ENCODE measurements at places on chromosomes 1 and 21.
A peak's percentile ranks its signal among the peaks of the same experiment; 100 is the strongest.

DNA sequence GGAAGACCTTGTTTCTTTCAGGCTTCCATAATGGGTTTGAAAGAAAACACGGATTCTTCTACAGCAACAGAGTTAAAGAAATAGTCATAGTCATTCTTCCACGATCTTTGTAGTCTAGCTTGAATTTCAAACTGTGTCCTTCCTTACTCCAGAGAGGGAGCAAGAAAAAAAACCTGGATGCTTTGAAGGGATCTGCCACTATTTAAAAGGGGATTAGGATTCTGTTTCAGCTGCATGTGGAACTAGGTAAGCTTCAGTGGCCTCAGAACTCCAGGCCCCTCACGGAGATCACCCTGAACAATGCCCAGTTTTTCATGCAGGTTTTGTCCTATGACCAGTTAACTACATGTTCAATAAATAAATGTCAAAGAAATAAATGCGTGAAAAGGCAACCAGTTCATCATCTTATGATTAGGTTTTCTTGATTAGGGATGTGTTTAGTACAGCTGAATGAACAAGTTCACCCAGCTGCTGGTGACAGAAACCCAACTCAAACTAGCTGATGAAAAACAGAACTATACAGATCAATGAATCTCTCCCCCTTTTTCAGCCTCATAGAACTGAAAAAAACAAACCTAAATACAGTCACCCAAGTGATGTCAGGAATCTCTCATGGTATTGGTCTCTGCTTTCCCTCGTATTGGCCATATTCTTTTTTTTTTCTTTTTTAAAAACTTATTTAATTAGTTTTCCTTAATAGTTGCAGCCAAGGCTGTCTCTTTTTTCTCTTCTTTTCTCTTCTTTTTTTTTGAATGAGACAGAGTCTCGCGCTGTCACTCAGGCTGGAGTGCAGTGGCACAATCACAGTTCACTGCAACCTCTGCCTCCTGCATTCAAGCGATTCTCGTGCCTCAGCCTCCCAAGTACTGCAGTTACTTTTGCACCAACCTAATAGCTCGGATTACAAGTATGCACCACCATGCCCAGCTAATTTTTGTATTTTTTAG is 14.6 kb upstream of the MPZL1 start:
- DNase-seq = no peak

GRCh38 chr1:44970317-44970716 is 16.1 kb downstream of the EIF2B3 start:
- no peak for DNase-seq

DNA sequence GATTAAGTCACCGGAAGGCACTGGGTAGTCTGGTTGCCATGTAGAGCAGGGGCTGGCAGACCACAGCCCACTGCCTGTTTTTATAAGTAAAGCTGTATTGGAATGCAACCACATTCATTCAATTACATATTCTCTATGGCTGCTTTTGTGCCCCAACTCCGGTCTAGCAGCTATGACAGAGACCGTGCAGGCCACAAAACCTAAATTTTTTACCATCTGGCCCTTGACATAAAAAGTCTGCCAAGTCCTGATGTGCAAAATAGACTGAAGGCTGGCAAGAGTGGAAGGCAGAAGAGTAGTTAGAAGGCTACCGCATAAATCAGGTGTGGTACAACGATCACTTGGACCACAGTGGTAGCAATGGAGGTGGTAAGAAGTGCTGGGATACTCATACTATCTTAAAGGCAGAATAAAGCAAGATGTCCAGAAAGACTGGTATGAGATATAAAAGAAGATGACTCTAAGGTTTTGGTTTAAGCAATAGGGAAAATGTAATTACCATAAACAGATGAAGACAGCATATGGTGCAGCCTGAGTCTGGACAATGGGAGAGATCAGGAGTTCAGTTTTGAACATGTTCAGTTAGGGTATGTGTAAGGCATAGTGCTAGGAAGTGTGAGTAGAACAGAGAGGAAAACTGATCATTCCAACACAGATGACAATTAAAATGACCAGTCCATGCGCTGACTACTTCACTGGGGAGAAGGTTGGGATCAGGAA is 37.2 kb downstream of the EGLN1 start:
- no peak for DNase-seq

GRCh38 chr21:42724226-42724920 is 71.0 kb downstream of the PDE9A start:
- peak; percentile 10 for DNase-seq

DNA sequence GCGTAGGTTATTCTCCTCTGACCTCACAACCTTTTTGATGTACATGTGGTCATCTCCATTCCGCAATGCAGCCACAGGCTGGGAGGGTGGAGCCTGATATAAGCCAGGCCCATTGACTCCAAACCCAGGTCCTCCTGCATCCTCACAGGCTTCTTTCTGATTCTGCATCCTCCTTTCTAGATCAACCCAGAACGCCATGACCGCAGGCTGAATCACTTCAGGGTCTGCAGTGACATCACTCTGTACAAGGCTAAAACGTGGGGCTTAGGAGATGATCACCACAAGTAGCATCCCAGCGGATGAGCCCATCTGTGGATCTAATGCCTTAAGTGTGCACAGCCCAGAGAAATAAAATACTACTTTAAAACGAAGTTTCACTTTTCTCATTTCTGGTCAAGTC is 16.1 kb downstream of the EBNA1BP2 start:
- no peak for DNase-seq

Data from GM13976 (cell line).